ENCODE measurements at places on chromosomes 2 and 18. TPM values are rescaled to one million over a fixed set of nuclear protein-coding genes. Genes with fewer than 3 reads are reported as not detected.

DNA sequence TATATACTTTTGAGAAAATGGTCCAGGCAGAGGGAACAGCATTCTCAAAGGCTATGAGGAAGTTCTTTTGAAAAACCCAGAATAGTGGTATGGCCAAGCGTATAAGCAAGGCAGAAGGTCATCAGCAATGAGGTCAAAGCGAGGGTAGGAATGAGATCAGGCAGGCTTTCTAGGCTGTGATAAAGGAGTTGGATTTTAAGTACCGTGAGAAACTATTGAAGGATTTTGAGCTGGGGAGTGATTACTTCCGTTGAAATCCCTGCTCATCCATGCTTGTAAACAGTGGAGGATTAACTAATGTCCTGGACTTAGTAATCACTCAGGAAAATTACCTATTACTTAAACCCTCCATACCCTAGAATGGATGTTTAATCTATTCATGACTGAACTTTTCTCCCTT is 50.2 kb downstream of the EMILIN2 start:
- DNase-seq, result no peak

DNA sequence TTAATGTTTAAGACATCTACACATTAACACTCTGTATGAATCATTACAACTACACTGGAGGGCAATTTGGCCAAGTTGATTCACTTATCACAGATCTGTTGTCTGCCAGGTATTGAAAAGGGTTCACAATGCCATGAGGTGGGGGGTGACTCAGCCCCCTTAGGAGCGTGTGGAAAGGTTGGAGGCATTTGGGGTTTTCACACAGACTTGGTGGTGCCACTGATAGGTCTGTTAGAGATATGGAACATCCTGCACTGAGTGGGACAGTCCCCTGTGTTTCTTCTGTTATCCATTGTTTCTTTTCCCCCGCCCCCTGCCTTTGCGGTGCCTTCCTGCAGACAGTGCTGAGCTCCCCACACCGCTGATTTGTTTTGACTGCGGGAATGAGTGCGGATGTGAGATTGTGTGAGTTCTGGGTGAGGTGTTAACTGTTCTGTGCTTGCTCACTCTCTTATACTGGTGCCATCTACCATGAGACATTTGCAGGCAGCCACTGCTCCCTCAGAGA is 9.3 kb upstream of the TSN start:
- DNase-seq, result no peak

GRCh38 chr2:57396355-57397098 is 650.1 kb upstream of the VRK2 start:
- DNase-seq, result no peak

DNA sequence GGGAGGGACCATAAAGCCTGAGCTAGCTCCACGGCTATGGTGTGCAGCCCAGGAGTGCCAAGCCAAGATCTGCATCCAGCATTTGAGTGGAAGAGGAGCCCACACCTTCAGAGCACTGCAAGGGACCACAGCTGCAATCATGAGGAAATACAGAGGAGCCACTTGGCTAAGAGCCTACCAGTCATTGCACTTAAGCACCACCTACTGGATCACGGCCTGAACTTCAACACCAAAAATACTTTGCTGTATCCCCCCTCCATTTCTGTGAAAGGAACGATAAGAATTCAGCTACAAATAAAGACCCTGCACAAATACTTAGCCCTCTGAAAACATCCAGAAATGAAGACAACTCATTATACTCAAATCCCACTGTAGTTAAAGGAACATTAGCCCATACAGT is 545.3 kb downstream of the TSN start:
- no peak for DNase-seq

- peak; percentile 95 for DNase-seq
Observed at GRCh38 chr2:241636182-241637017, 558 bp downstream of the THAP4 start.

PFN4 gene
- not detected for total RNA-seq

DNA sequence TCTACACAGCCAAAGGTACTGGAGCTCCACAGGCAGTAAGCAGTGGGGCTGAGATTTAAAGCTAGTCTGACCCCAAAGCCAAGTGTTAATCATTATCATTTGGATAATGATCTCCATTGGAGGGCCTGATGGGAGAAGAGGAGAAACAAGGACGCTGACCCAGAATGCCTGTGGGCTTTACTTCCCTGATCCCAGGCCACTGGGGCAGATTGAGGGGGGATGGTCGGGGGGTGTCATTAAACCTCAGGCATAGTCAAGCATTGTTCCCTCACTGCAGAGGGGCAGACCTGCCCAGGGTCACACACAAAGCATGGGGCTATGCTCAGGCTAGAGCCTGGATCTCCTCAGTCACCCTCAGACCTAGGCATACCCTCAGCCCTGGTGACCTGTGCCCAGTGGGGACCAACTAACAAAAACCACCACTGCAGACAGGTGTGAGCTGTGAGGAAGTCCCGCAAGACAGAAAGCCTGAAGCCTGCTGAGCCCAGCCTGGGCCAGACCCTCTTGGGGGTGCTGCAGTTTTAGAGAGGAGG is 53.4 kb downstream of the SDC1 start:
- DNase-seq, result peak; percentile 42

DNA sequence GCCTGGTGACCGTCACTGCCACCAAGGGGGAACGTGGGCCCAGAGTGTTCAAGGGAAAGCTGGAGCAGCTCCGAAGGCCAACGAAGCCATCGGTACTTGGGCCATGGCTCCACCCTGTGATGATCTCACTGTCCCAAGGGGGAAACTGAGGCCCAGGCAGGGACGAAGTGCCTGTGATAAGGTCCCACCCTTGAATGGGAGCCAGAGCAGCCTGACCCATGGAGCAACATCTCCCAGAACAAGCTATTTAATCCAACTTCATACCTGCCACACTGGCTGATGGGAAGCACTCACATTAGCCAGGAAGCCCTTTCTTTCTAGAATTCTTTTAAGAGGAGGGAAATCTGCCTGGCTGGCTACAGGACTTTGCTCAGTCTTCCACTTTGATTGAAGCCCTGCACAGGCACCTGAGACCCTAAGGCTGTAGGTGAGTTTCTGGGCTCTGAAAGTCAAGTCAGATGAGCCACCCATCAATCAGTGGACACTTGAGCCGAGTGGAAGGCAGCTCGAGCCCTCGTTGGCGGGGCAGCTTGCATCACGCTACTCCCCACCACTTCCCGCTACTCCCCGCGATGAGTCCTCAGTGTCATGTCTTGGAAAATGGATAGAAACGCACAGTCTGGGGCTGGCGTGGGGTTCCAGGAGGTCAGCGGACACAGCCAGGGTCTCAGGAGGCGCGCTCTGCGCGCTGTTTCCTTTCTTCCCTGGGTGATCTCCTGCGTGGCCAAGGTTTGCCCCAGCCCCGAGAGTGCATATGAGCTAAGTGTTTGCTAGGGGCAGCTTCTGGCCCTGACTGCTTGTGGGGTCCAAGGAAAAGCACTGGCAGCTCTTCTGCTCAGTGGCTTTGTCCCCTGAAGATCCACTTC is 2.5 kb upstream of the HS6ST1 start:
- peak; percentile 80 for DNase-seq

DNA sequence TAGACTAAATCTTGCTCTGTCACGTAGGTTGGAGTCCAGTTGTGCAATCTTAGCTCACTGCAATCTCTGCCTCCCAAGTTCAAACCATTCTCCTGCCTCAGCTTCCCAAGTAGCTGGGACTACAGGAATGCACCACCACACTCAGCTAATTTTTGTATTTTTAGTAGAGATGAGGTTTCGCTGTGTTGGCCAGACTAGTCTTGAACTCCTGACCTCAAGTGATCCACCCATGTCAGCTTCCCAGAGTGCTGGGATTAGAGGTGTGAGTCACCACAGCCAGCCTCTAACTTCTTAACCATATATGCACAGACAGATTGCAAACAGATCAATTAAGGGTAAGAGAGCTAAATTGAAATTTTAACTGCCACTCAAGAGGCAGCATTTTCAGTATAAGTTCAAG is 22.1 kb upstream of the CNGA3 start:
- no peak for DNase-seq

- no peak for DNase-seq
Observed at GRCh38 chr18:73007195-73007914, 139.6 kb upstream of the NETO1 start.

DNA sequence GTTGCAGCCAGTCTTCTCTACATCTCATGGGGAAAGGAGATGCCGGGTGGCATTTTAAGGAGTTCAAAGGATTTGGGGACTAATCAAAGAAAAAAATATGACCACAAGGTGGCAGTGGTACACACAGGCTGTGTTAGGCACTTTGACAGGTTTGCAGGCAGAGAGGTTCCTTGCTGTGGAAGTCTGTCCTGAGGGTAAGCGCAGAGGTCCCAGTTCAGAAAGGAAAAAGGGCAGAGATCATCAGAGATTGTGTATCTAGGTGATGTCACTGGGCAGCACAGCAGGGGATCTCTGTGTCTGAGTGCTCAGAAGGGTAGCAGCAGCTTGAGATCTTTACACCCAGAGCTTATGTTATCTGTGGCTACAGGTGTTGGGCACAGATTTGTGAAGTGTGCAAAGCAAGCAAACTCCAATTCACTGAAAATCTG is 231.4 kb downstream of the LRRTM1 start:
- peak; percentile 46 for DNase-seq

DNA sequence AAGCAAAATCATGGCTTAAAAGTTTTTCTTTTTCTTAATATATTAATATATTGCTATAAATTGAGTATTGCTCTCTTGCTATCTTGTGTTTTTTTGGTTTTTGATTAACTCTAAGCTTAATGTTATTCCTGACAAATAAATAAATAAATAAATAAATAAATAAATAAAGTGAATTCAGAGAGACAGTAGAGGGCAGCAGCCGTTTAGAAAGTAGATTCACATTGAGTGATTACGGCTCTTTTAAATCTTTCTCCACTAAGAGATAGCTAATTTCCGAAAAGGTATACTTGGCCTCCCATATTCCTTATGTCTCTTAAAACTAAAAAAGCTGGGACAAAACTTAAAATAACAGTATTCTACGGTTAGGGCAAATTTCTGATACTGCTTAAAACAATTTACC is 34.3 kb downstream of the MSH2 start:
- DNase-seq, result no peak

GRCh38 chr2:101983486-101983885 is 8.3 kb upstream of the IL1R2 start:
- DNase-seq, result no peak

GRCh38 chr2:85397925-85398331 is 12.2 kb downstream of the CAPG start:
- peak; percentile 27 for DNase-seq

ODC1 gene
- total RNA-seq, result 109 TPM

DNA sequence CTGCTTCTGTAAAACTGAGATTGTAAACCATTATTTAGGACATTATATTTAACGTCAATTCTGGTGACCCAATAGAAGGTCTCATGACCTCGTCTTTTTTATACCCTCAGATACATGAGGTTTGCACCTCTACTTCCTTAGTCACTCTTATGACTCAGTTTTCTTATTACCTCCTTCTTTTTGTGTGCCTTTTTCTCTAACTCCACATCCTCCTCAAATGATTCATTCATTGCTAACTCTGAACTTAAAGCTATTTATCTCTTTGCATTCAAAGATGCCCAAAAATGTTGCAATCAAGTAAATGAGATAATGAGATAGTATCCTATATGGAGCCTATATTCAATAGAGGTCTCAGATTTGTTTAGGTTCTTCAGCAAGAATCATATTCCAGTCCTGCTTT is 121.0 kb upstream of the KYNU start:
- DNase-seq, result no peak

All from osteoblast (primary cell).